Bone marrow (tissue), 2 donors: ENCODE measurements at places on chromosomes 16 and 17.

DNA sequence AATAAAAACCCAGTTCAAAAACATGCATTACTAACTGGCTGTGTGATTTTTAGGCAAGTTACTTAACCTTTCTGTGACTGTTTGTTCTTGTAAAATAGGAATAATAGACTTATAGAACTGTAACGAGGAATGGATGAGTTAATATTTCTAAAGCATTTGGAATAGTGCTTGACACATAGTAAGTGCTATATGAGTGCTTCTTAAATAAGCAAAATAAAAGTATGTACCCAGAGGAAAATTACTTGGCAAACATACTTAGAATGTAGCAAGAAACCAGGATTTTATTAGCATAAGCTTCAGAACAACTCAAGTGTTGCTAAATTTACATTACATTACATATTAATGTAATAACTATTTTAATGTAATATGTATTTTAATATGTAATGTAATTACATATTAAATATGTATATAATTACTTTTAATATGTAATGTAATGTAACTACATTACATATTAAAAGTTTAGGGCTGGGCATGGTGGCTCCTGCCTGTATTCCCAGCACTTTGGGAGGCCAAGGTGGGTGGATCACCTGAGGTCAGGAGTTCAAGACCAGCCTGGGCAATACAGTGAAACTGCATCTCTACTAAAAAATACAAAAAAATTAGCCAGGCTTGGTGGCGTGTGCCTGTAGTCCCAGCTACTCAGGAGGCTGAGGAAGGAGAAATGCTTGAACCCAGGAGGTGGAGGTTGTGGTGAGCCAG lies 14.2 kb downstream of the NFAT5 start:
- DNase-seq, result no peak

GRCh38 chr16:27576729-27577128 lies 26.8 kb downstream of the KATNIP start:
- DNase-seq, result no peak

GRCh38 chr17:74599023-74599399 lies 6.9 kb upstream of the CD300LD start:
- no peak for DNase-seq

- DNase-seq, result no peak
Measured at GRCh38 chr17:15261258-15261801, 3.8 kb downstream of the PMP22 start.

DNA sequence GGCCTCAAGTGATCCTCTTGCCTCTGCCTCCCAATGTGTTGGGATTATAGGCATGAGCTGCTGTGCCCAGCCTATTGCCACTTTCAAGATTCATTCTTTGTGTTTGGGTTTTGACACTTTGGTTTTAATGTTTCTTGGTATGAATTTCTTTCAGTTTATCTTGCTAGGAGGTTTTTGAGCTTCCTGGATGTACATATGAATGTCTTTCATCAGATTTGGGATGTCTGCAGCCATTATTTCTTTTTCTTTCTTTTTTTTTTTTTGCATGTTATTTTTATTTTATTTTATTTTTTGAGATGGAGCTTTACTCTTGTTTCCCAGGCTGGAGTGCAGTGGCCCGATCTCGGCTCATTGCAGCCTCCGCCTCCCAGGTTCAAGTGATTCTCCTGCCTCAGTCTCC lies 18.5 kb downstream of the MRPL45 start:
- no peak for DNase-seq

GRCh38 chr16:85988723-85989313 lies 89.9 kb downstream of the IRF8 start:
- no peak for DNase-seq

DNA sequence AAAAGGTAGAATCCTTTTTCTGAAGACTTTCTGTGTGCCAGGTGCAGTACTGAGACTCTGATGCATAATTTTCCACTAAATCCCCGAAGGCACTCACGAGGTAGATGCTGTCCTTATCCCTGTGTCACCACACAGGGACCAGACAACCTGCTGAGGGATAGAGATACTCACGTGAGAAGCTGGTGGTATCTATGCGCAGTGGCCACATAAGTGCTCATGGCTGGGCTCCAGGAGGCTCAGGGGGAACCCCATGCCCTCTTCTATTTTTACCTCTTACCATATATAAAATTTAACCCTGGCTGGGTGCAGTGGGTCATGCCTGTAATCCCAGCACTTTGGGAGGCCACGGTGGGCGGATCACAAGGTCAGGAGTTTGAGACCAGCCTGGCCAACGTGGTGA lies 38.3 kb downstream of the NT5M start:
- no peak for DNase-seq

GRCh38 chr17:82787081-82787848 lies 35.4 kb downstream of the TBCD start:
- no peak for DNase-seq
